Stimulated activated naive CD8-positive, alpha-beta T cell treated with anti-CD3 and anti-CD28 coated beads, Interleukin-15, Interleukin-2, amounts not matched to agents 100 U/mL and 50 U/mL, for 24 hours (primary cell): ENCODE measurements at places on chromosomes 2 and 18.

DNA sequence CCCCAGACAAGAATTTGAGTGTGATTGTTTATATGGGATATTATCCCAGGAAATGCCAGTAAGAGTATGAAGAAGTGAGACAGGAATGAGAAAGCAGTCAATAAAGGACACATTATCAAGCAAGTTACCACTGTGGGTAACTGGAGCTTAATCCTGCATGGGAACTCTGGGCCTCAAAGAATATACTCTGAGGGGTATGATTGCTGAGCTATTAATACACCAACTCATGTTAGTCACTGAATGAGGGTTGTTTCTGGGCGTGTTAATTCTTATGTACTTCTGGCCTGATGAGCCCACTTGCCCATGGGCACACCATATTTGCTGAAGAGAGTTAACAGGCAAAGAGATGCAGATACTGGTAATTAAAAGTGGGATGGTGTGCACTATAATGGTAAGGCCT is 26.6 kb upstream of the PAIP2B start:
- no peak for DNase-seq

GRCh38 chr2:132252894-132253264 is 91.1 kb upstream of the ANKRD30BL start:
- no peak for DNase-seq

DNA sequence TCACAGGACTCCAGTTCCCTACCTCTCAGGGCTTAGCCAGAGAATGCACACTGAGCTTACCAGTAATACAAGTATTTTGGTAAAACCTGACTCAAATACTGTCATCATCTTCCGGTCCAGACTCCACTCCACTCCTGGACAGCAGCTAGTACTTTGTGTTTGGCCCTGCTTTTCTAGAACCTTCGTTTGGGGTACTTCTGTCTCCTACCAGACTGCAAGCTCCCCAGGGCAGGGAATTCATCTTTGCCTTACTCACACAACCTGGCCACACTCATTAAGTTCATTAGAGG is 108.9 kb upstream of the CDC42EP3 start:
- DNase-seq: no peak

GRCh38 chr2:69213782-69214181 is 173.2 kb downstream of the GFPT1 start:
- DNase-seq: no peak

- DNase-seq: no peak
Measured at GRCh38 chr18:11577271-11578112, 31.9 kb upstream of the SLC35G4 start.

- DNase-seq: no peak
Measured at GRCh38 chr2:8581234-8581561, 100.7 kb upstream of the ID2 start.

GRCh38 chr18:32974421-32975162 is 201.8 kb upstream of the KLHL14 start:
- no peak for DNase-seq

GRCh38 chr2:189293164-189293563 is 113.6 kb upstream of the COL5A2 start:
- no peak for DNase-seq

DNA sequence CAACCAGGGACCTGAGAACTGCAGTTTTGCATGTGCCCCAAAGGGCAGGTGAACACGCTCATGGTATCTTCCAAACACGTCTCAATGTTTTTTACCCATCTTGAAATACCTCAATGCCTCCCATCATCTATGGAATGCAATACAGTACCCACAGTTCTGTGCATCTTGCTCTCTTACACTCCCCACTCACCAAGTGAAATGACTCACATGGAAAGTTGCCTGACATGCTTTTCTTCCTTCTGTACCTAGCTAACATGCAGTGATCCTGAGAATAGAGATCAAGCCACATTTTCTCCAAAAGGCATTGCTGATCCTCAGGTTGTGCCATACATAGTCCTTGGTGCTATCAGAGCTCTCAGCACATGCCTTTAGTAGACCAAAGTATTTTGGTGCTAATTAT is 373.9 kb downstream of the GPD2 start:
- DNase-seq: no peak

GRCh38 chr2:74497777-74498499 is 1.5 kb downstream of the LBX2 start:
- peak; percentile 39 for DNase-seq

DNA sequence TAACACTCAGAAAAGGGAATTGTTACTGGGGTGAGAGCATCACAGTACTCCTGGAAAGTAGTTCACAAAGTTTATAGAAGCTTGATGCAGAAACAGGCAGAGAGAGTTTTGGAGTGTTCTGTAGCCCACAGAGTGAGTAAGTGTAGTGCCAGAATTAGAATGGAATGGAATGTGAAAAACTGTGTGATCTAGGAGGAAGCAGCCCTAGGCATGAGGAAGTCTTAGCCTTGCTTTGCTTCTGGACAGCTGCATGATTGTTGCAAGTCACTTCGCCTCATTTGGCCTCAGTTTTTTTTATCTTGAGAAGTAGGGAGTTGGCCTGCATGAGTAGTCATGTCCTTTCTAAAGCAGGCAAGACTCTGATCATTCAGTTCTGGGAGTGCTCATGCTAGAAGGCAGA is 10.9 kb downstream of the SERPINB12 start:
- DNase-seq: no peak

GRCh38 chr2:178858896-178859625 is 51.8 kb upstream of the TTN start:
- no peak for DNase-seq

- no peak for DNase-seq
Measured at GRCh38 chr18:70420146-70420898, 131.5 kb downstream of the SOCS6 start.

DNA sequence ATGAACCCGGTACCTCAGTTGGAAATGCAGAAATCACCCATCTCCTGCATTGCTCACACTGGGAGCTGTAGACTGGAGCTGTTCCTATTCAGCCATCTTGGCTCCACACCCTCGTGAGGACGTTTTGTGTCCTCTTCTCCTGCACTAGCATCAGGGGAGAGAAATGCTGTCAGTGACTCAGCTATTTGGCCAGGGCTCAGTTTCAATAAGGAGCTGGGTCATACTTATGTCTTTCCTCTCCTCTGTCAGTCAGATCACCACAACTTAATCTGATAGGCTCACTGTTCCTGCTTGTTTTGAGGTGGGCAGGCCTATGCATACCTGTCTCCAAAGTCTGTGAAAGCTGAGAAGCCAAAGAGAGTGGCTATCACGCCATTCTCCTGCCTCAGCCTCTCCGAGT is 921.2 kb downstream of the DCC start:
- no peak for DNase-seq

GRCh38 chr2:180519276-180519675 is 461.1 kb upstream of the UBE2E3 start:
- DNase-seq: no peak

- DNase-seq: no peak
Measured at GRCh38 chr2:6574121-6574520, 291.6 kb downstream of the CMPK2 start.

DNA sequence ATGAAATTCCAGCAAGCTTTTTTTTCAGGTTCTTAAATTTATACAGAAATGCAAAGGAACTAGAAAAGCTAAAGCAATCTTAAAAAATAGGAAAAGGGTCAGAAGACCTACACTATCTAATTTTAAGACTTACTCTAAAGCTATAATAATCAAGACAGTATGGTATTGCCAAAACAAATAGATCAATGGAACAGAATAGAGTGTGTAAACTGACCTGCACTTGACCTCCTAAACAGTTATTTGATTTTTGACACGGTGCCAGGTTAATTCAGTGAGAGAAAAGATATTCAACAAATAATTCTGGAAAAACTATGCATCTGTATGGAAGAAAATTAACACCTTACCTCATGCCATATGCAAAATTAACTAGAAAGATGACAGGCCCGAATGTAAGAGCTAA is 73.6 kb downstream of the OLA1 start:
- no peak for DNase-seq

GRCh38 chr2:176081837-176082524 is 1.8 kb downstream of the EVX2 start:
- DNase-seq: no peak

DNA sequence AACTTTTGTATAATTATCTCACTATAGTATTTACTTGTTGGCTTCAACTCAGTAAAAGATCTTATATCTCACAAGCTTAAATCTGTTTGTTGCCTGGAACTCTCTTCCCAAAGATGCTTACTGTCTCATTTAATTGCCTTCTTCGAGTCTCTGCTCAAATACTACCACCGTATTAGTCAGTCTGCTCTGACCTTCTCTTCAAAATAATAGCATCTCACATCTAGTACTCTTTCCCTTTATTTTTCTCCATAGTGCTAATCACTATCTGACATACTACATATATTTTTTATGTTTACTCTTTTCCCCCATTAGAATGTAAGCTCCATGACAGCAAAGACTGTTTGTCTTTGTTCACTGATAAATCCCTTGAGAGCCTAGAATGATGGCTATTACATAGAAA is 10.6 kb upstream of the MPP4 start:
- DNase-seq: no peak

DNA sequence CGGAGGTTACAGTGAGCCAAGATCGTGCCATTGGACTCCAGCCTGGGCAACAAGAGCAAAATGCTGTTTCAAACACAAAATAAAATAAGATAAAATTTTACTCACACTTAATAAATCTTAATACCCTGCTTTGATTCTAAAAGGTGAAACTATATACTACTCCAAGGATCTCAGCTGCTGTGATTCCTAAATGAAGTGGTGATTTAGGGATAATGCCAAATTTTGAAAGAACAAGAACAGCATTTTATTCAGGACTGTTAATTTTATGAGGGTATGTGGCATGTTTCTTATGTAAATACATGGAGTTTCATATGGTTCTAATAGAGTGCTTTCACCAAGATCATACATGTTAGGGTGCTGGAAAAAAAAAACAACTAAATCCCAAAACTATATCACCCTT is 199.7 kb upstream of the PID1 start:
- DNase-seq: no peak

DNA sequence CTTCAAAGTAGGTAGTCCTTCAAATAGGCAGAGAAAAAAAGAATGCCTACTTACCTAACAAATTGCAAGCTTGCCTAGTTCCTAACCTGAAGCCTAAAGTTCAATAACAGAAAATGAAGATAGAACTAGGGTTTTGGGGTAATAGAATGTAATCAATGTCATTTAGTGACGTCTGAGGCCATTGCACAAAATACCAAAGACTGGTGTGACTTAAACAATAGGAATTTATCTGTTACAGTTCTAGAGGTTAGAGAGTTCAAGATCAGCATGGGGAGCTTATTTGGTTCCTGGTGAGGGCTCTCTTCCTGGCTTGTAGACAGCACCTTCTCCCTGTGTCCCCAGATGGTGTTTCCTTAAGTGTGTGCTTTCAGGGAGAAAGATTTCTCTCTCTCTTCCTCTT is 4.7 kb upstream of the NPC1 start:
- no peak for DNase-seq

- no peak for DNase-seq
Measured at GRCh38 chr2:228927028-228928010, 343.8 kb downstream of the PID1 start.

GRCh38 chr2:192675681-192676080 is 480.9 kb upstream of the TMEFF2 start:
- no peak for DNase-seq

DNA sequence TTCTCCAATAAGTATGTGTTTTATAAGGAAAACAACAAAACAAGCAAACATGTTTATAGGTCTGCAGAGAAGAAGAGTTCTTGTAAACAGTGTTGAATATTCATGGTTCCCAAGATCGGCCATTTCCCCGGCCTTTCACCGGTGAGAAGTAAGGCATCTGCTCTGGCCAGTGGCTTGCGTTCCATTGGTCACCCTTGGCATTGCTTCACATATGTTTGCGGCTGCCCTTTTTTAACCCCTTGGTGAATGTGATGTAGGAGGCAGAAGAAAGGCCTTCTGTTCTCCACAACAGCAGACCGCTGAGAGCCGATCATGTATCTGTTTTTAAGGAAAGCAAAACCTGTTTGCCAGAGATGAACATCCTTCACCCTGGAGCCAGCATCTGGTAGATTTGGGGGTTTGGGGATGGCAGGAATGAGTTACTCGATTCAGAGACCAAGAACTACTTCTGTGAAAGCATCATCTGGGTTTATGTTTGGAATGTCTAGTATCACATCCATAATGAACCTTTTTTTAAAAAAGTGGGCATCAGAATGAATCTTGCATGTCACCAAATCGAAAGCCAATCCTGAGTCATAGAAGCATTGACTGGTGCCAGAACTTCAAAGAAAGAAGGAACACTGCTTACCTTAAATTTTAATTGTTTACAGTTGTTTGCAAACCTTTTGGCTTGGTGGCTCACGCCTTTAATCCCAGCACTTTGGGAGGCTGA is 112.3 kb downstream of the AGAP1 start:
- no peak for DNase-seq

GRCh38 chr2:155947069-155947468 is 385.5 kb downstream of the NR4A2 start:
- no peak for DNase-seq
